ENCODE measurements at places on chromosomes 5 and 9.

DNA sequence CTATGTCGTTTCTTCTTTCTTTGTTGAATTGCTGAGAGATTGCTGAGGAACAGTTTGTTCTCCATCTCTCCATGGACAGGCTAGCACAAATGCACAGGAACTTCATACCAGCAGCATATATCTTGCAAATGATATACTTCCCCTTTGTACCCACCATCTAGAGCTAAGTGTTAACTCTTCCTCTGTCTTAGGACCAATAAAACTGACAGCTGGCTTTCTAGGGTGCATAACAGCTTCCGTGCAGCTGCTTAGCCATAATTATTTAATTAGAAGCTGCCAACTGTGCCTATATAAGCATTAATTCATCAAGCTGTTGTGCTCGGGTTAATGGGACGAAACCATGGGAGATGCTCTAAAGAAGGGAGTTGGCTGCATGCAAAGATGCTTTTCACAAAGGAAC, 38.7 kb downstream of the KCTD16 start:
- no peak for DNase-seq

DNA sequence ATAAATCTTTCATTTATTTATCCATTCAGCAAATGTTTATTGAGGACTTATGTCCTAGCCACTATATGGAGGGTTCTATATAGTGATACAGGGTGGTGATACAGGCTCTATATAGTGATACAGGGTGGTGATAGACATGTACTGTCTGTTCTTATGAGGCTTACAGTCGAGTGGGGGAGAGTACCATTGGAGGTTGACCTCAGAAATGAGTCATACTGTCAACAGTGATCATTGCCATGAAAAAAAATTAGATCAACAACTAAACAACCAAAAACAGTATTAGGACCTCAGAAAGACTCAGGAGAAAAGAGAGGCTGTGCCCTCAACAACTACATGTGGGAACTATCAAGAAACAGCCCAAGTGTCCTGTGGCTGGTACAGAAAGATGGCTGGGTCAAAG, 22.0 kb downstream of the PAPPA start:
- DNase-seq = no peak

DNA sequence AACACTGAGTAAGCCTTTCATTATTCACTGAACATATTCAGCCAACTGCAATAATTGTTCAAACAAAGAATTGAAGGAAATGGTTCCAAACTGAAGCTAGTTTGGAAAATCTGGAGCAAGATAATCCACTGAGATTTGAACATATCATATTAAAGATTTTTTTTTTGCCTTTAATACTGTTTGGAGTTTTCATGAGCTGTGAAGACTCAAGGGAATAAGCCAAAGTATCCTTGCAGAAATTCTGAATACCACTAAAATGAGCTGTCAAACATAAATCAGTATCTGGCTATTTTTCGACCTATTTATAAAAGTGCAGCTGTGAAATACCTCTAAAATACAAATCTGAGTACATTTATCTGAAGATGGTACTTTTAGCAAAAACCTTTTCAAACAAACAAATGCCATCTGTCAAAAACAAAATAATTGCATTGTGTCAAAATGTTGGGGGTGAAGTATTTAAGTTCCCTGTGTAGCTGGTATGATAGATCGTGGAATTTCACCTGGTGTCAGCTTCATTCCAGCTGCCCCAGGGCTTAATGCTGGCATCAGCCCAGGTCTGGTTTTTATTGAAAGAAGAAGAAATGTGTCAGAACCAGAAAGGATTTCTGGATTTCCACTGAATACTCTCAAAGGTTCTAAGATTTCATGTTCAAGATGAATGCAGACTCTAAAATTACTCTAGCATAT, 149.0 kb upstream of the GRAMD2B start:
- DNase-seq = peak; percentile 22

GRCh38 chr5:171131497-171131896, 177.6 kb upstream of the TLX3 start:
- DNase-seq = no peak

GRCh38 chr5:152140347-152140746, 215.7 kb upstream of the GLRA1 start:
- DNase-seq = no peak

- no peak for DNase-seq
These were observed 186.8 kb upstream of the NFIB start for GRCh38 chr9:14500705-14501104.

GRCh38 chr5:66958980-66959641, 237.5 kb downstream of the CD180 start:
- peak; percentile 12 for DNase-seq

DNA sequence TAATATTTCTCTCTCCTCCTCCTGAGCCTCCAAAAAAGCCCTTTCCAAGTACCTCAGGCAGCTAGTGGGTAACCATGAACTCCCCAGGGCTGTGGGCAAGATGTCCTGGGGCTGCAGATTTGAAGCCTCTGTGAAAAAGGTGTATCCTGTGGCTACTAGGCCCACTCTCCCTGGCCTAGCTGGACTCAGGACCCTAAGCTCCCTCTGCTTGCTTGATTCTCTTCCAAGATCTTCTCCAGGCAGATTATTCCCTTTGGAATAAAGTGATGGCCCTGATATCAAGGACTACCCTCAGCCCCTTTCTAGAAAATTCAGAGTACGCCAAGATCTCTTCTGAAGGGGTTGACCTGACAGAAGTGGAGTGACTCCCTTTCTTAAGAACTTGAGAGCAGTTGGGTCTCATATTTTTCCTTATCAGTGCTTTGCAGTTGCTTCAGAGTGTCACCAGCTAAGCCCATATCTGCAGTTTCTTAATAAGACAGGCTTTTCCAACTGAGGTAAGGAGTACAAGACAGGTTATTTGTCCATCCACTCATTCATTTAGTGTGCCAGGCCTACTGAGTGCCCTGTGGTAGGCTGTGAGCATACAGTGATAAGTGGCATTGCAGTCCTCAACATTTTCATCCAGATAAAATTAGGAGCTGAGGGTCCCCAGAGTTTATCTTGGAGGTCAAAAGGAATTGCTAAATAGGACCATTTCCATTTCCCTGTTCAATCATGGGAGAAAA, 42.5 kb downstream of the CYSTM1 start:
- DNase-seq = no peak

DNA sequence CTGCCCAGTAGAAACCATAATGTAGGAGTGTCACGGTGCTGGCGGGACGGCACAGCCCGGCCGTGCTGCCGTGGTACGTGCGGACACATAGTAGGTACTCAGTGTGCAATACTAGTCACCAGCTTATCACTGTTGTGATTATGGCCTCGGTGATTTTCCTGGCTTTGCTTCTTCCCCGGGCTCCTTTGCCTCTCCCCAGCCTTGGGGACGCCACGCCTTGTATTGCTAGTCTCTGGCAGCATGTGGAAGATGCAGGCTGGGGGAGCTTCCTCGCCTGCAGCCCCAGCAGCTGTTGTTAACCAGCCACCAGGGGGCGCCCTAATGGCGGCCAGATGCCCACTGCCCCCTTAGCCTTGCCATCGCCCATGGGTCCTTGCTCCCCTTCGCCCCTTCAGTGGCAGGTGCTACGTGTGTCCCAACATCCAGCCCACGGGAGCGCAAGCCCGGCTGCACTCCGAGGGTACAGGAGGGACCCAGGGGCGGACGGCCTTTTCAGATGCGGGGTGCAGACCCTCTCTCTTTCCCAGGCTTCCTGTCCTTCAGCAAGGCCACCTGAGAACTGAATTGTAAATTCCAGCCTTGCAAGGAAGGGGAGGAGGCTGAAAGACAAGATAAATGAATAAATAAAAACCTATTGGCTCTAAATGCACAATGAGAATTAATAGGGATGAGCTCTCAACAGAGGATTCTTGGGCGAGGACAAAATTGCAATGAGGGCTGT, 8.0 kb downstream of the NTNG2 start:
- peak; percentile 44 for DNase-seq

DNA sequence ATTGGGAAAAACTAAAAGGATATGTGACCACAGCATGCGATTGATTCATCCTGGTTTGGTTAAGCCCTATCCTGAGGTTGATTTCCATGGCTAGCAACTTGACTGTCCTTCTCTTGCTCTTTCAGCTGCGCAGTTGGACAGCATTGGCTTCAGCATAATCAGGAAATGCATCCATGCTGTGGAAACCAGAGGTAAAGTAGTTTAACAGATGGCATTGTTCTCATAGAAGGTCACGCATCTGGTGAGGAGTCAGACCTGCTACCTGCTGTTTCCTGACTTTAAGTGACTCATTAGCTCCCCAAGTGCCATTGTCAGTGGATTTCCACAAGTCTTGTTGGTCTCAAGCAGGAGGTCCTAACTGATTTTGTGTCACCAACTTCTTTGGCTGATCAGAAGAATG, 266.9 kb downstream of the ARHGAP26 start:
- no peak for DNase-seq

- no peak for DNase-seq
These were observed 69.4 kb downstream of the KLHL3 start for GRCh38 chr5:137666461-137666850.

DNA sequence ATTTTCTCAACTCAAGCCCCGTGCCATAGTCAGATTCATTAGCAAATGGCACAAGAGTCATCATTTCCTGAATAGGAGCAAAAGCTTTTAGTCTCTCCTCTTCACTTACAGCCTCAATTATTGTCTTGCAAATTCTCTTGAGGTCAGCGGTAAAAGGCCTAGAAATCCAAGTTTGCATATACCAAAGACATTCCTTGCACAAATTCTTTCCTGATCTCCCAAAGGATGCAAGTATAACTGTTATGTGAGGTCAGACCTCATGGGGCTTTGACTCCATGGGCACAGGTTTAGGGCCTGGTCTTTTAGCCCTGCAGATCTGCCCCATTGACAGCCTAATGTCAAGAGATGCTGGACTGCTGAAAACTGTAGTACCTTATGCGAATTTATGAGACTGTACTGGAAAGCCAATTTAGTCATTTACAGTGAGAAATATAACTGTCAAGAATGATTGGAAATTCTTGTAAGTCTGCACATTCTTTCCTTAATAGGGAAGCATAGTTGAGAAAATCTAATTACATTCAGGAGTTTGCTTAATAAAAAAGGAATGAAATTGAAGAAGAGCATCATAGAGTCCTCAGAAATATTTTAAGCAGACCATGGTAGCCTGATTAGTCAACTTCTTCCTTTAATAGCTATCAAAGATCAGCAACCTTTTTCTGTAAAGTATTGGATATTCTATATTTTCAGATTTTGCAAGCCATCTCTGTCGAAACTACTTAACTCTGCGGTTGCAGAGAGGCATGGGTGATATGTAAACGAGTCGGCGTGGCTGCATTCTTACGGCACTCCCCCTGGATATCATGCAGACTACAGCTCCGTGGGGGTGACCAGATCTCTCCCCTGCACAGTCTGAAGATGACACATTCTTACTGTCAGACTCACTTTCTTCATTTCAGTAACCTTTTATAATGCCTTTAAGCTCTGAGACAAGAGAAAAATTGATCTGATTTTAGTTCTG, 45.2 kb downstream of the GCNT4 start:
- DNase-seq = no peak

DNA sequence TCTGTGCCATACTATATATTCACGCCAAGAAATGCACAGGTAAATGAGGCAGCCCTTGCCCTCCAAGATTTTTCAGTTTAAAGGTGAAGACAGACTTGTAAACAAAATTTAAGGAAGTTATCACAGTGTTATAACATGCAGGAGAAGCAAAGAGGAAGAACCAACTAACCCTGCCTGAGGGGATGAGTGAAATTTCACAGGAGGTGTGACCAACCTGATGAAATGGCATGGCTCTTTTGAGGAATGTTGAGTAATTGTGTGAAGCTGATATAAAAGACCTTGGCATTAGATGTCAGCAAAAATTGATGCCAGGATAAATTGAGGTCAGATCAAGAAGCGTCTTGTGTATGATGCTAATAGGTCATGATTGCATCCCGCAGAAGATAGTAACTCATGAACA, 86.5 kb downstream of the HCN1 start:
- DNase-seq = no peak

- DNase-seq = no peak
These were observed 71.9 kb downstream of the KIF4B start for GRCh38 chr5:155085282-155085989.

DNA sequence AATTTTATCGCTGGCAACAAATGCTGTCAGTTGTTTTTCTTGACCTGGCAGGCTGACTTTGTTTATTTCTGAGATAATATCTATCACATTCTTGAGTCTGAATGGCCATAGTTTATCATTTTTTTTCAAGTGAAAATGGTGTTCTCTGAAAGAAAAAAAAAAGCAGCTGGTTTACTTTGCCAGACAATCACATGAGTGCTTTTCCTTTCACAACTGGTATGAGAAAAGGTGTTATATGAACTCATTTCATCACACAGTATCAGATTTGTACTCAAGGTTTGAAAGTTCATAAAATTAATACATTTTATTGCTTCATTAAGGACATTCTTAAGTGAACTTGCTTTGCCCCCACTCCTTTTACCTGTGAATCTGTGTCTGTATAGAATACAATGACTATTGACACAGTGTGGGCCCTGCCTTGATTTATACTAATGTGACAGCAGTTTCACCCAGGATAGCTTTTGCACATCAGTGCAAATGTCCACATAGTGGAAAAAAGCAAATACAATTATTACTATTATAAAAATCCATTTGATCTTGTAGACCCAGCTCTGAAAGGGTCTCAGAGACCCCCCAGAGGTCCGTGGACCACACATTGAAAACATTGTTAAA, 33.1 kb upstream of the PRLR start:
- DNase-seq = no peak

GRCh38 chr5:77356740-77357139, 135.4 kb downstream of the WDR41 start:
- DNase-seq = peak; percentile 34

- no peak for DNase-seq
These were observed 19.2 kb downstream of the NIPAL4 start for GRCh38 chr5:157479166-157479565.

DNA sequence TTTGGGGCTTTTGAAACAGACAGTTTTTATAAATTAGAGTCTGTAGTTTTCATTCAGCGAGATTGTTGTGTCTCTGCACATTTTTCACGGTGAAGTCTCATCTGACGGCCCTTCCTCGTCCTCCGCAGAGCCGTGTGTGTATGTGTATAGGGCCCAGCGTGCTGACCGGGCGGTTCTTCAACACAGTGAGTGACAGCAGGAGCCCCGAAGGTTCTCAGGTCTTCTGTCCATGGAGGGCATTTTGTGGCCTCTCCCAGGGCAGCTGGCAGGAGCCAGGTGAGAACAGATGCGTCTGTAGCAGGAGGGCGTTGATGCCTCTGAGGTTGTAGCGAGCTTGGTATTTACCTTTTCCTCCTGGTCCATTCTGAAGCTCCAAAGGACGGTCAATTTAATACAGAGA, 116.0 kb upstream of the LPCAT1 start:
- DNase-seq = no peak
